Stimulated activated CD4-positive, alpha-beta T cell treated with anti-CD3 and anti-CD28 coated beads, Interleukin-15, amount 100 ng/mL, for 48 hours (primary cell): ENCODE measurements at places on chromosomes 7 and 10.

DNA sequence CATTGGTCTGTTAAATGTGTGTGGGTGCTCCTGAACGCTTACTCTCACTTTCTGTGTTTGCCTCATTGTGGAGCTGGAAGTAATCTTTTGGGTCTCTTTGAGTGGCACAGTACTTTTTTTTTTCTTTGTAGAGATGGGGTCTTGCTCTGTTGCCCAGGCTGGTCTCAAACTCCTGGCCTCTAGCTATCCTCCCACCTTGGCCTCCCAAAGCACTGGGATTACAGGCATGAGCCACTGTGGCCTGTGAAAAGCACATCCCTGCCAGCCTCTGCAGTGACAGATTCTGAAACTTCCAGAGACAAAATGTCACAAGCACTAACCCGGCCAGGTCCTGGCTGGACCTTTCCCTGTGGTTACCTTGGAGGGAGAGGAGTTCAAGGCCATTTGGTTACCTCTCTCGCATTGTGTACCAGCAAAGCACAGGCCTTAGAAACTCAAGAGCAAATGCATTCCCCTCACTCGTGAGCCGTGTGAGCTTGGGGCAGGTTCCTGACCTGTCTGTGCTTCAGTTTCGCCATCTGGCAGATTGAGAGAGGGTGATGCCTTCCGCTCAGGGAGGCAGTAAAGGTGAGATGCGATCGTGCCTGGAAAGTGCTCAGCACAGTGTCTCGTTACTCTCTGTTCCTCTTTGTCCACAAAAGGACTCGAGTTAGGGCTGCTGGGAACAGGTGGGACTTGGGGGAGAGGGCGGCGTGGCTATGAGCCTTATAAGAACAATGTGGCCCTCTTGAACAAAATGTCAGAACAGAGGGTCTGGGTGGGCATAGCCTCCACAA lies 72.6 kb upstream of the SEPHS1 start:
- DNase-seq, result no peak

DNA sequence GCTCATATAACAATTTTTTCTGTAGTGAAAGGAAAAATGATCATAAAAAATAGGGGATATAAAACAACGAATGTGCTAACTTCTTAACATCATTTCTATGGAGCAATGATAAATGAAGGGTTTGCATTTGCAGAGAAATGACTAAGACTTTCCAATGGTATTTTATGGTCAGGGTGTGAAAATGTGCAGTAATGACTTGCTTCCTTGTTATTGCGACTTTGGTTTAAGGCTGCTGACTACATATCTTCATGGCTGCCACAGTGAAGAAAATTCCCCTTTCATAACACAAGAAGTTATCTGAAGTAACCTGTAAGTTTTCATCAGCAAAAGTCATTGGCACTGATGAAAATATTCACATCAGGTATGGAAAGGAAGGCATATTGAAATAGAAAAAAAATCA lies 166.1 kb upstream of the NRG3 start:
- no peak for DNase-seq

DNA sequence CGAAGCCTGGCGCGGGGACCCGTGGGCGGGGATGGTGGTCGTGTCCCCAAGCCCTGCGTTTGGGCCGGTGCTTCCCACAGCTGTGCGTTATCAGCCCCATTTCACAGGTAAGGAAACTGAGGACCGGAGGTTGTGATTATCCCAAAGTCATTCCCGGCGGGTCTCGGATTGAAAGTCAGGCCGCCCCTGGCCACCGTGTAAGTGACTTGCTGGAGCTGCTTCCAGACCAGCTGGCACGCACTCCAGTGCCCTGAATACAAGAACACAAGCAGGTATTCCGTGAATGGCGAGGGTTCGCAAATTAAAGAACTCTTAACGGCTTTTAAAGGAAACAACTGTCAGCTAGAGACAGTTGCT lies 675 bp upstream of the ATE1 start:
- no peak for DNase-seq

DNA sequence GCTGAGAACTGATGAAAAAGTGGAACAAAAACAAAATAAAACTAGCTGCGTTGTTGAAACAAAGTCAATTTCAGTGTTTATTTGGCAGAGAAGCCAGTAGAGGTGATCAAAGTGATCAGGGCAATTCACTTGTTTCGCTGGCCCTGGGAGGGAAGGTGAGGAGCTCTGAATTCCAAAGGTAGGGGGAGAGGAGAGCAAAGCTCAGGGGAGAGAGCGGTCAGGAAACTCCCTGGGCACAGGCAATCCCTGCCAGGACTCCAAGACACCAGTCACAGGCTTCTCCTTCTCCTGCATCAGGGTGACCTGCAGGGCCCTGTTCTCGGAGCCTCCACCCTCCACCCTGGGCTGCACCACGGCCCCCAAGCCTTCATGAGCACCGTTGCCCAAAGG lies 6.8 kb upstream of the KIAA1217 start:
- no peak for DNase-seq

DNA sequence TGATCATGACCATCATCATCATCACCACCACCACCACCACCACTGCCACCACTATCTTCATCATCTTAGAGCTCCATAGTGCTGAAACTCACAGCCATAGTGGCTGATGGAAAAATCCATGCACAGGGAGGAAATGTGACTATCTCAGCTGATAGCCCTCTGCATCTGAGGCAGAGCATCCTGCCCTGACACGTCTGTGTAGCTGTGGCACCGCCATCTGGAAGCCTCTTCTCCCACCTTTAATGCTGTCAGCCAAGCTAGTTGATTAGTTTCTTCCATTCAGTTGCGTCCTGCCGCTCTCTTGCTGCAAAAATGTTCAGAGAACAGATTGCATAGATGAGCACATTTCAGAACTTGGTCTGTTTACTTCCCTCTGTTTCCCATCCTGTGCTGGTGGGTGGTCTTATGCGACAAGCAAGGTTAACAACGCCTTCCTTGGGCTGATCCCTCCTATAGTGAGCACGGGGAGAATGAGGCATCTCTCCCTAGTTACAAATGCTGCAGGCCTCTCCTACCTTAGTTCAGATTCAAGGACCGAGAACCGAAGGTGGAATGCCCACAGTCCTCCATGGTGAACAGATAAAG lies 478.6 kb downstream of the PLXNA4 start:
- DNase-seq, result no peak

DNA sequence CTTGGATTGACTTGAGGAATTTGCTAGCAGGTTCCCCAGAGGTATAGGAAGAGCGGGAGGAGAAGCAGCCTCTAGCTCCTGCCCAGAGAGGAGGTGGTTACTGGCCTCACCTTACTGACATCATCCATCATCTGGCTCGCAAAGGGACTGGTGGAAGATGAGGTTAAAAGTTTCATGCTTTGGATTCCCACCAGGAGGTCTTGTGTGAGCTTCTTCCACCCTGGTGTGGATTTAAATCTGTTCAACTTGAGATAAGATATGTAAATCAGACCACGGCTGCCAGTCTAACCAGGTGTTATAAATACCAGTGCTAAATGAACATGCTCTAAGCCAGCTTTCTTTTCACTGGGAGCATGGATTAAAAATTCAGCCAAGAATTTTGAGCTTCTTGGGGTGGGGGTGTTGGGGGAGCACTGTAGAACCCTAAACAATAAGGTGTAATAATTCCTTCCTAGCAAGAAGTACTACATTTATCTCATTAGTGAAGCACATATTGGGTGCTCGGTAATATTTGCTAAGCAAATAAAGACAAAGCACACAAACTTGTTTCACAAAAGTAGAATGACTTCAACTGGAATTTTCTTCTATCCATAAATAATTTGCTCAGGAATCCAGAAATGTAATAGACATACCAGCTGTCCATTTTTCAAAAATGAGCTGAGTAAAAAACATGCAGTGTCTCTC lies 7.8 kb downstream of the PROSER2 start:
- no peak for DNase-seq

- no peak for DNase-seq
These were observed 37.0 kb upstream of the LCOR start for GRCh38 chr10:96794836-96795733.

GRCh38 chr10:123521076-123521475 lies 145.1 kb upstream of the GPR26 start:
- no peak for DNase-seq

DNA sequence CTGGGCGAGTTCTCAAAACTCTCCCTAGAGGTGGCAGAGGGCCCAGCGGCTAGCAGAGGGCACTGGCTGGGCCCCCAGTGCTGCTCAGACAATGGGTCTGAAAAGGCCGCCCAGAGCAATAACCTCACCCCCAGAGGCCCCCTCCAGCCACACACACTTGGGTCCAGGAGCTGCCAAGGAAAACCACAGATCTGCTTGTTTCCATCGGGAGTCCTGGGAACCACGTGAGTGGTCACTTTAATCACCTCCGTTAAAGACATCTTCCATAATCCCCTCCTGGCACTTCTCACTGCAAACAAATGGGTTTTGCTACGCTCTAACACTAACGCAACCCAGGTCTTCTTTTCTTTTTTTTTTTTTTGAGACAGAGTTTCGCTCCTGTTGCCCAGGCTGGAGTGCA lies 30.0 kb downstream of the NUDT1 start:
- DNase-seq, result no peak

DNA sequence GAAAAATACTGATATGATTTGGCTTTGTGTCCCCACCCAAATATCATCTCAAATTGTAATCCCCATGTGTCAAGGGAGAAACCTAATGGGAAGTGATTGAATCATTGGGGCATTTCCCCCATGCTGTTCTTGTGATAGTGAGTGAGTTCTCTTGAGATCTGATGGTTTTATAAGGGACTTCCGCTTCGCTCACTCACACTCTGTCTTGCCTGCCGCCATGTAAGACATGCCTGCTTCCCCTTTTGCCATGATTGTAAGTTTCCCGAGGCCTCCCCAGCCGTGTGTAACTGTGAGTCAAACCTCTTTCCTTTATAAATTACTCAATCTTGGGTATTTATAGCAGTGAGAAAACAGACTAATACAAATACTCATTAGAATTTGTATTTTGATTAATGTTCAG lies 5.1 kb upstream of the MRPS17 start:
- no peak for DNase-seq

- DNase-seq, result no peak
These were observed 206.3 kb downstream of the THSD7A start for GRCh38 chr7:11625669-11626068.

DNA sequence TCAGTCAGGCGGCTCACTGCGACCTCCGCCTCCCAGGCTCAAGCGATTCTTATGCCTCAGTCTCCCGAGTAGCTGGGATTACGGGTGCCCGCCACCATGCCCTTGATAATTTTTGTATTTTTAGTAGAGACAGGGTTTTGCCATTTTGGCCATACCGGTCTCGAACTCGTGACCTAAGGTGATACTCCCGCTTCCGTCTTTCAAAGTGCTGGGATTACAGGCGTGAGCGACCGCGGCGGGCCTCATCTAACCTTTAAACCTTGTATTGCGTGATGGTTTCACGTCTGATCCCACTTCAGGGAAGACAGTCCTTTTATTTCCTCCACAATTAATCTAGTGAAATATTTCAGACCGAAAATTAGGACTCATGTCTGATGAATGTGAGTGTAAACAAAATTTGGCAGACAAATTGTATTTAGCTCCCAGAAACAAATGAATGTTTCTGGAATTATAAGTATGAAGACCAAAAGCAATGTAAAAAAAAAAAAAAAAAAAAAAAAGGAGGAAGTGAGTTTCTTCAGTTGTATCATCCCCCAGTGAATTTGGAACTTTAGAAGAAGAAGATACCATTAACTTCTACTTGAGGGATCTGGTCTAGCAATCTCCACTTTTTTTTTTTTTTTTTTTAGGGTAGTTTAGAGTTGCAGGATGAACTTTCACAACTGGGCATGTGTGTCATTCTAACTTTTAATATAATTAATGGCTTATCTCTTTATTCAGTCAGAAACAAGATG lies 1.6 kb downstream of the NUP42 start:
- DNase-seq, result no peak

DNA sequence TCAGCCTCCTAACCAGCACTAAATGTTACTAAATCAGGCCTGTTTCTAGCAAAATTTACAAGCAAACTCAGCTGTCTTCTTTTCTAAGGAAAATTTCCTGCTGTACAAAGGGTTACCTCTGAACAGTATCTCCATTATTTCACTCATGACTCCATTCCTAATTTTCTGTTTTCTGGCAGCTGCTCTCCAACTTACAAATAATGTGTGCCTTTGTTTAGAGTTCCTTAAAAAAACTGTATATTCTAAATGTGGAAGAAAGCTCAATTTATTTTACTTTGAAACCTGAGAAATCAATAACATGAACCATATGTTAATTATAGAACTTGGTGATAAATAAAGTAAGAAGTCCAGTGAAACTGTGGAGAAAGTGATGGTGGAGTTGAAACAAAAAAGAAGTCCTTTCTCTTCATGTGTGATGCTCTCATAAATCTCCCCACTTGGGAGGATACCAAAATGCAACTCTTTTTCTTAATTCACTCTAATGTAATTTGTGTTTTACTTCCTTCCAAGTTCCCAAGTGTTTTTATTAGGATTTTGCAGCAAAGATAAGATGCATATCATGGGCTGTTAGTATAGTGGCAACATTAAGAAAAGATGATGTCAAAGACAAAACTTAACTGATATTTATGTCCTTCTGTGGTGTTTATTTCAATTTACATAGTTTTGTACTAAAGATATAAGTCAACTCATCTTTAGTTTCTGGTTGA lies 74.8 kb downstream of the CDK6 start:
- DNase-seq, result no peak

DNA sequence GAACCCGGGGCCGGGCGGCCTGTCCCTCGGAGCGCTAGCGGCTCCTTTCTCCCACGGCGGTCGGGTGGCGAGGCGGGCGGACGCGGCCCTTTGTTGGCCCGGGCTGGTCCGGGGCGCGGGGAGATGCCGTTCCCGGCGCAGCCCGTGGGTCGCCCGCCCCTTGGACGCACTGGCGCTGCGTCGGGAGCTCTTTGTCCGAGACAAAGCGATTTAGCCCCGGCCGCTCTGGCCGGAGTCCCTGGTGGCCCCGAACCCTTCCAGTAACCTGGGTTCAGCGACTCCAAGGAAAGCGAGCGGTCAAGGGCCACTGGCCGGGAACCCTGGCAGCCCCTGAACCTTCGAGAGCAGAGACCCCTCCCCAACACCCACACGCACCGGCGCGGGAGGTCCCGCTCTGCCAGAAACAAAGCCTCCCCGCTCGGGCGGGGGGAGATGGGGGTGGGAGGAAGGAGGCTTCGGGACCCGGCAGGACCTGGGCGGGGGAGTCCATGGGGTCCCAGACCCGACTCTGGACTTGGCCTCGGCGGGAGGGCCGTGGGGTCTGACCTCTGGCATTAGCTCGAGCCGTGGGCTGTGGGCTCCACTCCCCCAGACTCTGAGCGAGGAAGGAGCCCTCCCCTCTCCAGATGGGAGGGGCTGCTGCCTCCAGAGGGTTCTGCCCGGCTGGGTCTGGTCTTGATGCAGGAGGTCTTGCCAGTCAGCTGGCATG lies 836 bp downstream of the DPYSL4 start:
- DNase-seq, result no peak

GRCh38 chr10:93006435-93007039 lies 54.1 kb upstream of the CYP26C1 start:
- no peak for DNase-seq

GRCh38 chr10:120732067-120732466 lies 119.1 kb upstream of the WDR11 start:
- no peak for DNase-seq

DNA sequence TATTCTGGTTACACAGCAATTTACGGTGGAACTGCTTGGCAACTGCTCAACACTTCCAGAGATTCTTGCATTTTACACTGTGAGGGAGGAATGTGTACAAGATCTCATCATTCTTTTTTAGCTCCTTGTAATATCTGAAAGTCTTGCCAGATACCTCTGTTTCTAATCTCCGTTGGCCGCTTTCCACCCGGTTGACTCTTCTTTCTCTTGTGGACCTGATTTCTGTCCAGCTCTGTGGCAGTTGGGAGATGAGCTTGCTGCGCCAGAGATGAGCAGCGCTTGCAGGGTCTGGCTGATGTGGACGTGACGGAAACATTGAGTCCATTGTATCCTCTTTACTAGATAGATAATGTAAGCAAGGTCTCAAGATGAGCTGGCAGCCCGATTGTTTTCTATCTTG lies 27.6 kb downstream of the SPAG6 start:
- DNase-seq, result no peak

- no peak for DNase-seq
These were observed 1.5 kb upstream of the NOBOX start for GRCh38 chr7:144404946-144405345.
